ENCODE measurements at places on chromosomes 7 and 10.

DNA sequence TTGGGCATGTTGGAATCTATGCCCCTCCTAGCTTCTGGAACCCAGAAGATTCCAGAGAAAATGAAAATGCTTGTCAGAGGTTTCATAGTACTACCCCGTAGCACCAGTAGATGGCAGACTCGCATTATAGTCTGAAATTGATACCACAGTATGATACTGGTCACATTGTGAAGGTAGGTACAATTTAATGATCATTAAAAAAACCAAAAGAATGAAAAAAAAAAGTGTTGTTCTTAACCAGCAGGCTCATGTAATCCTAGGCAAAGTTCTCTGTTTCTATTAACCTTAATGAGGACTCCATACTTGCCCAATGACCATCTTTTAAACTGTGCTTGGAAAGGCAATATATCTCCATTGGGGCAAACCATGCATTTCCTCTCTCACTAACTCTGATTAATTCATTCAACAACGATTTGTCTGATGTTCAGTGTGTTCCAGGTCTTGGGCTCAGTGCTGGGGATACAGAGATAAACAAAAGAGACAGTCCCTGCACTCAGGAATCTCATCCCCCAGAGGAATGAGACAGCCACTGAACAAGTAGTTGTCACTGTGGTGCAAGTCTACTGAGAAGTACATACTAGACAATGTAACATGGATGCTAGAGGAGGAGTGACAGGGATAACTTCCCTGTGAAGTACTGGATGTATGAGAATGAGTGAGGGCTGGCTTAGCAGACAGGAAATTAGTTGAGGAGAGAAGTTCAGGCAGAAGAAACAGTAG lies 223.5 kb upstream of the PHYHIPL start:
- peak; percentile 31 for DNase-seq

DNA sequence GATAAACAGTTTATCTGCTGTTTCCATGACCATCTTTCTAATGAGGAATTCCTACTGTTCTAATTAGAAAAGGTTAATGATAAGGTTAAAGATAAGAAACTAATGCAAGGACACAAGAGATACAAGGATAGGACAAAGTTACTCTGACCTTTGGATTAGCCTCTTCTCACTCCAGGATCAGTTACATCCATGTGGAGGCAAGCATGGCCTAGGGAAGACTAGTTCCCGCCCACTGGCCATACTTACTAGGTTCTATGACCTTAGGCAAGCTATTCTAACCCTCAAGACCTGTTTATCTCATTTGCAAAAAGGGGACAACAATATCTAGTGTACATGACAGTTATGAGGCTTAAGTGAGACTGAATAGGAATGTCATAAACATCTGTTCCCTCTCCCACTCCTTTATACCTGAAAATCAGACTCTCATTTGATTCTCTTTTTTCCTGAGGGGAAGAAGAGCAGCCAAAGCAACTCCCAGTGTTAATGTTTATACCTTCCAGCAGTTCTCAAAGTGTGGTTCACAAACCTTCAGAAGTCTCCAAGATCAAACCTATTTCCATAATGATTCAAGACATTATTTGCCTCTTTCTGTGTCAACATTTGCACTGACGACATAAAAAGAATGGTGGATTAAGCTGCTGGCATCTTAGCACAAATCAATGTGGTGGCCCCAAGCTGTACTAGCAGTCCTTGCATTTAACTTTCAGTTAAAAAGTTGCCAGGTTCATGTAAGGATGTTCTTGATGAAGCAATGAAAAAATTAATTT lies 72.0 kb downstream of the SRPK2 start:
- no peak for DNase-seq

GRCh38 chr10:42975558-42976340 lies 101.1 kb upstream of the RET start:
- no peak for DNase-seq

- no peak for DNase-seq
Measured at GRCh38 chr10:48193556-48193955, 80.9 kb downstream of the FRMPD2 start.

DNA sequence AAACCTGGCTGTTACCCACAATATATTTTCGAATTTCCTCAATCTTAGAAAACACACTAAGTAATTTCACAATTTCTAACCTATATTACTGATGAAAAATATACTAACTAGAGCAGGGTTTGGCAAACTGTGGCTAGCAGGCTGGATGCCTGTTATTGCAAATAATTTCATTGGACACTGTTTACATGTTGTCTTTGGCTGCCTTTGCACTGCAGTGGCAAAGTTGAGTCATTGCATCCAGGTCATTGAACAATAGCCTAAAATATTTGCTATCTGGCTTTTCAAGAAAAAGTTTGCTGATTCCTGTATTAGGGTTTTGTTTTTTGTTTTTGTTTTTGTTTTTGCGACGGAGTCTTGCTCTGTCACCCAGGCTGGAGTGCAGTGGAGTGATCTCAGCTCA lies 47.2 kb downstream of the KIF11 start:
- no peak for DNase-seq

GRCh38 chr7:128827248-128827958 lies 2.8 kb upstream of the FLNC start:
- DNase-seq, result peak; percentile 26

DNA sequence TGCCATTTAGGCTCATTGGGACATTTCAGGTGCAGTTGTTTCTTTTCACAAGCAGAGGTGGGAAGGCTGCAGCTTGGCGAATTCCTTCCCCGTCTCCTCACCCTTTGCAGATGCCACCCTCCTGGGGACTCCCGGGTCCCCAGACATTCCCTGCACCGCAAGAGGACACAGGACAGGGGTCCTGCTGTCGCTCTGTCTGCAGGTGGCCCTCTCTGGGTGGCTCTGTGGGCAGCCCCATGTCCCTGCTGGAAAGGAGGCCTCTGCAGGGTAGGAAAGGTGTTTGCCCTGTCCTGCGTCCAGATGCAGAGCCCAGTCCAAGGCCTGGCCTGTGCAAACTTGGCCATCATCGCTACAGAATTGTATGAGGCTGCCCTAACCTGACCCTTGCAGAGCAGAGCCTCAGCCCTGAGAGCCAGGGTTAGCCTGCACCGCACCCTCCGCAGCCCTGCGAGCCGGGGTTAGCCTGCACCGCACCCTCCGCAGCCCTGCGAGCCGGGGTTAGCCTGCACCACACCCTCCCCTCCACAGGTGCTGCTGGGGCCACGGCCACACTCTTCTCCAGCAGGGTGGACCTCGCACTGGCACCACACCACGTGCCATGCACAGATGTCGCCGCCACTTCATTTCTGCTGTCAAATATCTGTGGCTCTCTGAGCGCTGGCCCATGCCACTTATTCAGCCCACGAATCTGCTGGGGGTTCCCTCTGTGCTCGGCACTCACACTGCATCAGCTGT lies 61.0 kb downstream of the CFAP46 start:
- DNase-seq, result no peak

DNA sequence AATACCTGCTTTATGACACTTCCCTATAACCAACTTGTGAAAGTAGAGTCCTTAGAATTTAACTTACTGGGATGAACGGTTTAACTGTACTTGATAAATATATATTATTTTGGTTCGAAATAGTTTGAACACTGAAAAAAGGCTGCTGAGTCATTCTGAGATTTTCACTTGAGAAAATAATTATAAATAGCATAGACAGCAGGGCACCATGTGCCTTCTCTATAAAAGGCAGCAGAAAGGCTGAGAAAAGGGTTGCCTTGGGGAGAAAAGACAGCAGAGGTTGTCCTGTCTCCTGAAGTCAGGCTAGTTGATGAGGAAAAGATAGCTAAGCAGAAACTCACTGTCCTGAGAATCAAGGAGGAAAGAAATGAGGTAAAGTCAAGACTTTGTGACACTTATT lies 92.4 kb downstream of the CTTNBP2 start:
- DNase-seq, result no peak

DNA sequence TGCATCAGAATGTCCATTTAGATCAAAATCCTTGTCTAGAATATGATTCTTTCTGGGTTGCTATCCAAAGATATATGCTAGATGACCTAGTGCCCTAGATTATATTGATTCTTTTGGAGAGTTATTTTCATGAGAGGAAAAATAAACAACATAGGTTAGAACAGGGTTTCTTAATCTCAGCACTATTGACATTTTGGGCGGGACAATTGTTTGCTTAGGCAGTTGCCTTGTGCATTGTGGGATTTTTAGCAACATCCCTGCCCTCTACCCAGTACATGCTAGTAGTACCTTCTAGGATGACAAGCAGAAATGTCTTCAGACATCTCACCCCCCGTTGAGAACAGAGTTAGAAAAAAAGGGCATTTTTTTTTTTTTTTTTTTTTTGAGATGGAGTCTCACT lies 25.1 kb upstream of the LAMB1 start:
- no peak for DNase-seq

DNA sequence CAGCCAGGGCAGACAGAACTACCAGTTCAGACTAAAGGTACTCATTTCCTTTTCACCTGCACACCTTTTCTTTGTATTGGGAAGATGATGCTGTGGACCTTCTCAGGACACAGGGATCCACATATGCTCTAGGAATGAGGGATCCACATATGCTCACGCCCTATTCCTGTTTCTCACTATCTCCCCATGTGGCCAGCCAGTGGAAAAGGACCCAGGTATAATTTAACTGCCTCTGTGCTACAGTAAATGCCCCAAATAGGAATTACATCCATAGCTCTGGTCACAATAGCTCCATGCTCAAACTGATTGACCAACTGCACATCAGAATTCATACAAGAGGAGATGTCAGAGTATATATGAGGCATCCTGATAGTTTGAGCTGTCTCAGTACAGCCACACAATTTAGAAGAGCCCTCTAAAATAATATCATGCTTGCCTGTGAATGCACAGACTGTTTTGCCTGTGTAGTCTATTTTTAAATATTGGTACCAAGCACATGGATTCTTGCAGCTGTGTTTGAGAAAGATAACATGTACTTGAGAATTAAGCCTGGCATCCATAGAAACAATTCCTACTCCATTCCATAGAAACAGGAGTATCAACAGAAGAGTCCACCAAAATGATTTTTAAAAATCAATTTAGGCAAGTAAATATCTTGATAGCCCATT lies 43.7 kb downstream of the CTTNBP2 start:
- DNase-seq, result no peak

DNA sequence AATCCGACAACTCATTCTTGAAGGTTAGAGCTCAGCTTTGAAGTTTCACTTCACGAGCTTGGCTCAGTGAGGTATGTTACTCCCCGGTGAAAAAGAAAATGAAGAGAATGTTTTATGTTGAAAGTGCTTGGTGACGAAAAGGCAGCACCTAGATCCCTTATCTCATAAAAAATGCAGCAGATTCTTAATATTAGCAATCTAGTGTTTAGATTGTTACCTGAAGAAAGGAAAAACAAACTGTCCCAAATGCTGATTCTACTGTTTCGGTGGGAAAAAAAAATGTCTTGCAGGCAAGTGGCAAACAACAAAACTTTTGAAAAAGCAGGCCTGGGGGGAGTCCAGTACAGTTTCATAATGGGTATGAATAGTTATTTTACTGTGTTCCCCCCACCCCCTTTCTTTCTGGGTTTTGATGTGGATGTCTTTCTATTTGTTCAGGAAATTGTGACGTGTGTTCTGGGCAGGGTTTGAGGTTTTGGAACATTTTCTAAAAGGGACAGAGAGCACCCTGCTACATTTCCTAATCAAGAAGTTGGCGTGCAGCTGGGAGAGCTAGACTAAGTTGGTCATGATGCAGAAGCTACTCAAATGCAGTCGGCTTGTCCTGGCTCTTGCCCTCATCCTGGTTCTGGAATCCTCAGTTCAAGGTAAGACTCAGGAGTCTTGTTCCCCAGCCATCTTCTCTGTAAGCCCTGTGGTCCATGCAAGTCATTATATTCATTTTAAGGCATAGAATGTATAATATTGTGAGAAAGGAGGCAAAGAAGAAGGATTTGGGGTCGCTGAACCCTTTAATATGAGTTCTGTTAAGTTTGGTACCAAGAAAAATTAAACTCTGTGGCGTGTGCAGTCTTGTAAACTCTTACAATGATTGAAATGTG lies at the start of gene SRGN:
TSS of gene SRGN (plus strand) at position 514 of the 881 bp plus-strand sequence. CDS start at position 569, 55 bp downstream.
- no peak for DNase-seq

DNA sequence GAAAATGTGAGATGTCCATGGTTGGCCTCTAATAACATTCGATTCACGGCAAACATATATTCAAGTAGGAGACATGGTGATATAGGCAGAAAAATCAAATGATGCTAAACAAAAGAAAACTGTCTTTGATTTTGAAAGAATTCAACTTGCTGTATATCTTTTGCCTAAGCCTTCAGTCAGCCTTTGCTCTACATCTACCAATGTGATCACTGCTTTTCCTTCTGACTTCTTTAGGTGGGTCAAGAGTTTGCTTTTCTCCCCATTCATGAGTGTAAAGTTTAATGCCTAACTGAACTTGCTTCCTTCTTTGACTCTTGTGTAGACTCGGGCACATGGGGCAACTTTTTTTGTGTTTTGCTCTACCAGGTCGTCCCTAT lies 417 bp upstream of the HIF1AN start:
- DNase-seq, result no peak

GRCh38 chr7:66138994-66139752 lies 24.5 kb downstream of the CRCP start:
- no peak for DNase-seq

DNA sequence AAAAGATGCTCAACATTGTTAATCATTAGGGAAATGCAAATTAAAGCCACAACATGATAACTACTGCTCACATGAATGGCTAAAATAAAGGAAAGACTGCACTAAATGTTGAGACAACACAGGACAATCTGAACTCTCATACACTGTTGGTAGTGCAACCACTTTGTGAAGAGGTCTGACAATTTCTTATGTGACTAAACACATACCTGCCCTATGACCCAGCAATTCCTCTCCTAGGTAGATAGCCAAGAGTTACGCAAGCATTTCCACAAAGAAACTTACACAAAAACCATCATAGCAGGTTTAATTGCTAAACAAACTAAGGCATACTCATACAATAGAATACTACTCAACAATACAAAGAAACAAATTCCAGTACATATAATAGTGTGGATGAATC lies 41.8 kb upstream of the HERPUD2 start:
- DNase-seq, result no peak

DNA sequence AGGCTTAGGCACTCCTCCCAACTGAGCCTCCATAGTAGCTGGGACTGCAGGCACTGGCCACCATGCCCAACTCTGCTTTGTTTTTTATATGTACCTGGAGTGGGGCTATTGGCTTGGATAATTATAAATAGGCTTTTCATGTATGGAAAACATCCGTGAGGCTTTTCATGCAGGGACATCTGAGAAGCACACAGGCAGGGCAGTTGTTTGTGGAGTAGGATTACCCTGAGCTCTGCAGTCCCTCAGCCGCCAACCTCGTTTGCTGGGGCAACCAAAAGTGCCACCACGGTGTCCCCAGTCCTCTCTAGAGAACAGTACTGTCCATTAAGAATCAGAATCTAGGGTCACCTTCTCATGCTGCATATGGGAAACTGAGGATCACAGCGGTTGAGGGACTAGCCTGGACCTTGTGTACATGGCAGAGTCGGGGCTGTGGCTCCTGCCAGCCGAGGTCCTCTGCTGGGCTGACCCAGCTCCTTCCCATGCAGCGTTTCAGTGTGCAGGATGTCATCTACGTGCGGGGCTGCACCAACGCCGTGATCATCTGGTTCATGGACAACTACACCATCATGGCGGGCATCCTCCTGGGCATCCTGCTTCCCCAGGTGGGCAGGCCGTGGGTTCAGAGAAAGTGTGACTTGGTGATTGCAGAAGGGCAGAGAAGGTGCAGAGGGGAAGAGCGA lies 54.5 kb downstream of the TSPAN15 start:
- DNase-seq, result no peak

GRCh38 chr7:95596198-95597063 lies at the start of gene PDK4:
Gene PDK4, minus strand, starts transcription at chr7:95596516. Its CDS starts 223 bp downstream, at chr7:95596293.
- peak; percentile 95 for DNase-seq

- no peak for DNase-seq
Measured at GRCh38 chr7:26035552-26035951, 116.4 kb upstream of the NFE2L3 start.

GRCh38 chr10:13672548-13672947 lies 85.8 kb downstream of the PRPF18 start:
- peak; percentile 47 for DNase-seq

All from right kidney (tissue), 9 donors.